ENCODE measurements at places on chromosomes 5 and 9.
A peak's percentile ranks its signal among the peaks of the same experiment; 100 is the strongest.

GRCh38 chr5:79508354-79508753 lies 5.6 kb downstream of the HOMER1 start:
- DNase-seq: no peak

DNA sequence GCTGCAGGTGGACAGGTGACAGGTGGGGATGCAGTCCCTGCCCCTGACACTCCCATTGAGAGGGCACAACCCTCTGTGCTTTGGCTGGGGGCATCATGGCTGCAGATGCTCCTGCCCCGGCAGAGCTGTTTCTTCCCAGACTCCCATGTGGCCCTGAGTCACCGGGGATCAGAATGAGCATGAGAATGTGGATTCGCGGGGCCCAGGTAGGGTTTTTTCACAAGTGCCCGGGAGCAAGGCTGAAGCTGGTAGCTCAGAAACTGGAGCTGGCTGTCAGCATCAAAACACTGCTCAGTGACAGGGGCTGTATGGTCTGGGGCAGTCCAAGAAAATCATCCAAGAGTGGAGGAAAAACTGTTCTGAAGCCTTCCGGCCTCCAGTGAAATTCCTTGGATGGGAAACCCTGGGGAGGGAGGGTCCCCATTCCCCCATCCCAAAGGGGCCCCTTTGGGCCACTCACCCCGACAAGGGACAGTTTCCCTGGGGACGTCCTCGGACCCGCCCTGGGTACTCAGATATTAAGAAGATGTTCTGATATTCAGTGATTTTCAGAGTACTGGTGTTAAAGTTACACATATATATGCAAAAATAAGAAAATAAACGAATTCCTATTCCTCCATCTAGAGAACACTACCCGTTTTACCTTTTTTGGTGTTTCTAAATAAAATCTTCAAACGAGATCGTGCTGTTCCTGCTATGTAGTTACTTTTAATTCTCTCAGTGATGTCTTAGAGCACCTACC lies 120.1 kb upstream of the LPCAT1 start:
- no peak for DNase-seq

- no peak for DNase-seq
Observed at GRCh38 chr5:132296412-132297016, 2.3 kb downstream of the SLC22A4 start.

DNA sequence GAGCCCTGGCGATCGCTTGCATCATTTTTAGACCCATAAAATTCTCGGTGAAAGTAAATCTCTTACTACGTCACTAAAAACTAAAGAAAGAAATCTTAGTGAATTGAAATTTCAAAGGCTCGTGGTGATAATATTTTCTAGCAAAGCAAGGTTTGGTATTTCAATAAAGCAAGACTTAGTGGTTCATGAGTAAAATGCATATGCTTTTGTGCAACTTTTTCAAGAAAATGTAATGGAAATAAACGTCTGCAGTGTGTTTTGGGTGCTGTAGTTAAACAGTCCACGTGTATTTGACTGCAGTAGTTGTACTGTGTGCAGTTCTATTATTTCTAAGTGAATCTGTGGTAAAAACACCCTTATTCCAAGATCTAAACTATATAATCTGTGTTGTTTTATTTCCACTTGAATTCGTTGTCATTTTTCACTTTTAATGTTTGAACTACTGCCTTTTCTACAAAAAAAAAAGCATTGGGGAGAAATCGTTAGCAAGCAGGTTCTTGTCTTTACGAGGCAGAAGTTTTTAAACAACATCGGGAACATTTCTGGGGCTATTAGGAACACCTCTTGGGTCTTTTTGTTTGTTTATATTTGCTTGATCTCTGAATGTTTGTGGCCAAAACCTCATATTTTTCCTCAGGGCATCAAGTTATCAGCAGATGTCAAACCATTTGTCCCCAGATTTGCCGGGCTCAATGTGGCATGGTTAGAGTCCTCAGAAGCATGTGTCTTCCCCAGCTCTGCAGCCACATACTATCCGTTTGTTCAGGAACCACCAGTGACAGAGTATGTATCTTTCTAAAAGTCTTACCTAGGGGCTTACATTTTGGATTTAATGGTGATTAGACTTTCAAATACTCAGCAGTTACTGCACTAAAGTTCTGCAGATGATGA lies 960 bp downstream of the SECISBP2 start:
- DNase-seq: no peak

DNA sequence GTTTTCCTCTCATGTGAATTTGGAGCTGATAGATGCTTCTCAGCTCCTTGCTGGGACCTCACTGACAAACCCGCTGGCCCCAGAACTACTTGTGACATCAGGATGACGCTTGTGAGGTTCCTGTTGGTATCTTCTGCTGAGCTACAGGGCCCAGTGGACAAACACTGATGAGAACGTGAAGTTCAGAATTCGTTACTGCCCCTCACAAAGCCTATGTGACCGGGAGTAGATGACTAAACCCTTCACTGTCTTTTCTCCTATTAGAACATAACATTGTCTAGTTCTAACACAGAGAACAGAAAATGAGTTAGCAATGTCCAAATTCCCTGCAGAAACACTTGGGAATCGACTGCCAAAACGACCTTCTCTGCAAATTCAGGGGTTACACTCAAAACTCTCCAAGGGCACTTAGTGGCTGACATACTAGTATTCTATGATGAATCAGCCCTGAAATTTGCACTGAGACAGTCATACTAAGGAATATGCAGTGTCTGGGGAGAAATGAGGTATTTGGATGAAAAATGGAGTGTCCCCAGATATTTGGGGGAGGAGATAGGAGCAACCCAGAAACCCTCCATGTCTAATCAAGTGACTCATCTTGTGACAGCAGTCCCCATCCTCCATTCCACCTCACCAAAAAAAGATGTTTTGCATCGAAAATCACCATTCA lies 143.2 kb upstream of the TRIM32 start:
- no peak for DNase-seq

GRCh38 chr9:116580853-116581252 lies 106.3 kb upstream of the TRIM32 start:
- no peak for DNase-seq

GRCh38 chr5:142684508-142685041 lies 1.3 kb downstream of the FGF1 start:
- no peak for DNase-seq

DNA sequence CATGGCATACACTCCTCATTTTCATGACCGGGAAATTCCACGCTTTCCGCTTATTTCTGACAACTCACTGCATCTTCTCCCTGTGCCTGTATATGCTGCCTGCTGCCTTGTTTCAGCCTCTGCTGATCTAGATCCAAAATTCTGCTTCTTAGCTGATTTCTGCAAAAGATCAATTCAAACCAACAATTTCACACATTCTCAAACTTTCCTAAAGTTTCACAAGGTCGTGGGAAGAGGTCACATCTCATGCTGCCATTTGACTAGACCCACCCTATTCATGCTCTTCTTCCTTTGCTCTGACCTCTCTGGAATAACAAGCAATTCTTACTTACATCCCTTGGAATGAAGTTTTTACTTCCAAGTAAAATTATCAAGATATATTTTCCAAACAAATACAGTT lies 84.5 kb downstream of the TMEM167A start:
- no peak for DNase-seq

DNA sequence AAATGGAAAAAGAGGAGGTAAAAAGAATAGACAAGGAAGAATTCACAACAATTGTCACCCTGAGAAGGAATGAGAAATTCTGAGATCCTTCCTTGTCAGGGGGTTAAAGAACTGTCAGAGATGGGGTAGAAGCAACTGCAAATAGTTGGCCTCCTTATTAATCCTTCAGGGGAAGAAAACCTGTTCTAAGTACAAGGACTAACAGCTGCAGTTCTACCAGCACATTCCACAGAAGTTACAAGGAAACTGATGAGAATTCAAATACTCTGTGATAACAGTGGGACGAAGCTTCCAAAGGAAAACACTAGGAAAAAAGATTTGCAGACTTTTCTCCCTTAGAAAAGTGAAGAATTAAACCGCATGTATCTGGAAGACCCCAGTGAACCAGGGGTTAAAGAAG lies 93.7 kb downstream of the OR2K2 start:
- no peak for DNase-seq

- no peak for DNase-seq
Observed at GRCh38 chr9:84688956-84689355, 19.4 kb downstream of the NTRK2 start.

DNA sequence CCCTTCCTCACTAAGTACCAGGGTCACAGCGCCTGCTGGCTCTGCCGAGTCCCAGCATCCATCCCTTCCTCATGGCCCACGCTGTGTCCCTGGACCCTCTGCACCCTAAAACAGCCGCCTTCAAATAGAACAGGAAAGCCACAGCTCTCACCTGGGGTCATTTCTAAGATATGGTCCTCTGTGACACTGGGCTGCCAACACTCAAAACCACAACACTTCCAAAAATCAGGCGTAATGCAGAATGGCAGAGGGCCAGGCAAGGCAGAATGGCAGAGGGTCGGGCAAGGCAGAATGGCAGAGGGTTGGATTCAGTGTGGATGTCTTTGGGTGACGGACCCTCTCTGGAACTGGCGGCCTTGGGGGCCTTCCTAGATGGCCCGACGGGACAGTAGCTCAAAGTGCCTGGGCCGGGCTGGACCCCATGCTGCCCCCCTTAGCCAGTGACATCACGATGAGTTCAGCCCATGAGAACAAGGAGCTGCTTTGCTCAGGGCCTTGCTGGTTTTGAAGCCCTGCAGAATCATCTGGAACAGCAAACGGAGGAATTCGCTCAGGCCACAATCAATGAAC lies 35.3 kb downstream of the ZDHHC11B start:
- no peak for DNase-seq

DNA sequence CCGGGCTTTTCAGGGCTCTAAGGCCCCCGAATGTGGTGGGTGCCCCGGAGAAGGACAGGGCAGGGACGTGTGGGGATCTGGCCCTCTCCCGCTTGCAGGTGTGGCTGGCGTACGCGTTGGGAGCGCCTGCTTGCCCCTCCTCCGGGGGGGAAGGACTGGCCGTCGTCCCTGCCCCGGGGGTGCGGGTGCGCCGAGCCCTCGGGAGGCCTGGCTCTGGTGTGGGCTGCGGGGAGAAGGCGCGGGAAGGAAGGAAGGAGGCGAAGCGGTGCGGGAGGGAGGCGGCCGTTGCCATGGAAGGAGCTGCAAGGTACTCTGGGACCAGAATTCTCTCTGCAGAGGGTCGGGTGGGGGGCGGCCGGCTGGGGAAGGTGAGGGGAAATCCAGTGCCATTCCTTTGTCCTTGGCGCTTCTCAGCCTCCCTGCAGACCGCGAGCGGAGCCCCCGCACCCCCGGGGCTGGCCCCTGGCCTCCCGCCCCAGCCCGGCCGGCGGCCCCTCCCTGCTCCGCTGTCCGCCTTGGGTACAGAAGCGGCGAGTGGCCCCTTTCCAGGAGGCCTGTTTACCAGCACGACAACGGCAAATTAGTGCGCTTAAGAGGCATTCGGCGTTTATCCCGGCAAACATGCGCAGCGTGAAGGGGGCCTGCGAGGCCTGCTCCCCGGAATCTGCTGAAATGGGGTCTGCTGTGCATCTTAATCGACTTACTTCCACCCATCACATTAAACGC lies 67.1 kb upstream of the UNC5A start:
- DNase-seq: peak; percentile 64

DNA sequence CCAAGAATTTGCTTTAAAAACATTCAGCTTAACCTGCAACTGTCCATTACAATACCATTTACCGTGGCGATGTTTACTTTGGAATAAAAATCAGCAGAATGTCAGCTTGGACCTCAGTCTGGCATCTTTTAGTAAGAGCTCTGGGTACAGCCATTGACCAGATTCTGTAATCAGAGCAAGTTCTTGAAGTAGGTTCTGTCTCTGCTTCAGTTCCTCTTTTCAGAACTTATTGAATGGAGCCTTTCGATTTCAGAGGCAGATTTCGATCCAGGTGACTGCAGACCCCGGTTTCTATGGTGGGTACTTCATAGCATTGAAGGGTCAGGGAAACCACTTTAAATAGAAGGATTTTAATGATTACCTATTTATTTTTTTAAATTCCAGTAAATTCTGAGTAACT lies 53.4 kb upstream of the SV2C start:
- no peak for DNase-seq

- no peak for DNase-seq
Observed at GRCh38 chr5:27316271-27316650, 277.9 kb upstream of the CDH9 start.

DNA sequence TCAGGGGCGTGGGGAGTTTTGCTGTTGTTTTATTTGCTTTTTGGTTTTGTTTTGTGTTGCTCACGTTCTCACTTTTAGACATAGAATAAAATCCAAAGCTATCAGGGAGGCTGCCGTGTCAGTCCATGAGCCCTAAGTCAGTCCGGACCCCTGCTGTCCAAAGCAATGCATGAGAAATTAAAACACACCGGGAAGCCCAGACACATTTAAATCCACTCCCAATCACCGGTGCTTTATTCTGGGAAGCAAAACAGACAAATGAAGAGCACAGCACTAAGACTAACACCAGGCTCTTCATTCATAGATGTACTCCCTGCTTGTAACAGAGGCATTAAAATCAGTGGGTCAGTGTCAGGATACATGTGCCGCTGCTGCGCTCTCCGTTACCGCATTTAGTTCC lies 180.9 kb downstream of the IRX2 start:
- no peak for DNase-seq

GRCh38 chr5:178215280-178216002 lies 11.1 kb downstream of the HNRNPAB start:
- DNase-seq: no peak

- DNase-seq: no peak
Observed at GRCh38 chr5:1298067-1298551, 3.2 kb upstream of the TERT start.

DNA sequence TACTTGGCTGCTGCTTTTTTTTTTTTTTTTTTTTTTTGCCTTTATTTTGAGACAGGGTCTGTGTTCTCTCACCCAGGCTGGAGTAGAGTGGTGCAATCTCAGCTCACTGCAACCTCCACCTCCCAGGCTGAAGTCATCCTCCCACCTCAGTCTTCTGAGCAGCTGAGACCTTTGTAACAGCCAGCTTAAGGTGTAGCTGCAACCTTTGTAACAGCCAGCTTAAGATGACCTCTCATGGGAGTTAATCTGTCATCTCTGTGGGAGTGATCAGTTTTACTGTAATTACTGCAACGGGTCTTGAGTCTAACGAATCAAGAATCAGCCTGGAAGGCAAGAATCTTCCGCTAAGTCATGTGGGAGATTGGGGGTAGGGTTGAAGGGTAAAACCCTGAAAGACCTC lies 31.6 kb upstream of the SNX2 start:
- no peak for DNase-seq

DNA sequence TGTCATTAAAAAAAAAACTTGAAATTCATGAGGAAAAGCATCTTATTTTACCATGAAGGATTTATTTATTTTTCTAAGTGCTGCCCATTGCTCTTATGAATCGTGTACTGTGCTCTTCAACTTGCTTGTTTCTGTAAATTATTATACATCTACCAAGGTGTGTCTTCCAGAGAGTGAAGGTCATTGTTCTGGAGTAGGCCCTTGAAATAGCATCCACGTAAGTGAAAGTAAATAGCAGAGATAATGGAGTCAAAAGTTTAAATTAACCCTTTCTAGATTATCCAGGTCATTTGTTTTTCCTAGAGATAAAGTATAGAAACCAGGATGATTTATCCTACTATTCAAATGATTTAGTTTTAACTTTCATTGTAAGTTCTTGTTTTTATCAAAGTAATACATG lies 473.1 kb downstream of the DIRAS2 start:
- peak; percentile 10 for DNase-seq
